Activated T-helper 1 cell treated with anti-CD3 and anti-CD28 coated beads, Interleukin-2, amount 50 U/mL, for 16 hours (primary cell): ENCODE measurements at places on chromosomes 16 and 17.

- DNase-seq, result no peak
These were observed 484.9 kb upstream of the WSB1 start for GRCh38 chr17:26809033-26809432.

GRCh38 chr16:88688013-88688778 is 1.9 kb upstream of the SNAI3 start:
- no peak for DNase-seq

GRCh38 chr16:65176603-65177002 is 54.7 kb upstream of the CDH11 start:
- DNase-seq, result no peak

DNA sequence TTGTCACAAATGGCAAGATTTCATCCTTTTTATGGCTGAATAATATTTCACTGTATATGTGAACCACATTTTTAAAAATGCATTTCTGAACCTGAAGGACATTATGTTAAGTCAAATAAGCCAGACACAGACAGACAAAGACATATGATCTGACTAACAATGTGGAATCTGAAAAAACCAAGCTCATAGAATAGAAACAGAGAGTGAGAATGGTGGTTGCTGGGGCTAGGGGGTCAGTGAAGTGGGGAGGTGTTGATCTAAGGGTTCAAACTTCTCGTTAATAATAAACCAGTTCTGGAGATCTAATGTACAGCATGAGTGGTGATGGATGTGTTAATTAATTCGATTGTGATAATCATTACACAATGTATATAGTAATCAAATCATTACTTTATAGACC is 475.1 kb downstream of the WWOX start:
- no peak for DNase-seq

DNA sequence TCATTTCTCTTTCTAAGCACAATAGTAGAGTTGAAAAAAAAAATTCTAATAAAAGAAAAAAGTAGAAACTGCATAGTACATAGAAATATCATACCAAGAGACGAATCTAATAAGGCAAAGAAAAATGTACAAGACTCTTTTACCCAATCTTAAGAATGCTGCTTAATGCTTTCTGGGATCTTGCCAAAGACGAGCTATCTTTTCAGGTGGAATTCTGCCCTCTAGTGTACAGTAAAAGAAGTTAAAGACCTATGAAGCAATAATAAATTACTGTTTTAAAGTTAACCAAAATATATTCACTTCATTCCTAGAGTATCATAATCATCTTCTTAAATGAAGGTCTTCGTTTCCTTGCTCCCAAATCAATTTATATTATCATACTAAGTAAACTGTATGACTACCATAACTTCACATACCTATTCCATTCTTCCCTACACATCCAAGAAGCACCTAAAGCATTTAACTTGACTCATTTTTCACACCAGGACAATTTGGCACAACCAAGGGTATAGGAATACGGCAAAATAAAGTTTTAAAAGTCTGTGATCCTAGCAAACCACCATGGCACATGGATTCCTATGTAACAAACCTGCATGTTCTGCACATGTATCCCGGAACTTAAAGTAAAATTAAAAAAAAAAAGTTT is 47.7 kb downstream of the CFDP1 start:
- DNase-seq, result no peak

- no peak for DNase-seq
These were observed 22.8 kb downstream of the CCDC102A start for GRCh38 chr16:57513371-57514102.

DNA sequence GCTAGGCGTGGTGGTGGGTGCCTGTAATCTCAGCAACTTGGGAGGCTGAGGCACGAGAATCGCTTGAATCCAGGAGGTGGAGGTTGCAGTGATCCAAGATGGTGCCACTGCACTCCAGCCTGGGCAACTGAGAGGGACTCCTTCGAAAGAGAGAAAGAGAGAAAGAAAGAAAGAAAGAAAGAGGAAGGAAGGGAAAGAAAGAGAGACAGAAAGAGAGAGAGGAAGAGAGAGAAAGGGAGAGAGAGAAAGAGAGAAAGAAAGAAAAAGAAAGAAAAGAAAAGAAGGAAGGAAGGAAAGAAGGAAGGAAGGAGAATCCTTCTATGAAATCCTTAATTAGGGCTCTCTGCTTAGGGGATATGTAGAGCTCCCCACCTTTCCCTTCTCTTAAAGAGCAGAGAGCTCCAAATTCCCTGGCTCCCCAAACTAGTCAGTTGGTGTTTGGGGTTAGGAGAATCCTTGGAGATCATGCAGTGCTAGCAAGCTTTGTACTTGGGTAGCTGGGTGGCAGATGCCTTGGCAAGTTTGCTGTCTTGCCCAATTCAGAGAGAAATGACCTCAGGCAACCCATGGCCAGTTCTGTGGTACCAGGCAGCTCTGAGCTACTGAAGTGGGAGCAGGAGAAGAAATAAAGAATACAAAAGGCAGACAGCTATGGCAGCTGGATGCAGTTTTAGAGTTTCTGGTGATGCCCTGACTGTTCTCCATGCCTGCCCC is 8.9 kb upstream of the HOXB13 start:
- no peak for DNase-seq

DNA sequence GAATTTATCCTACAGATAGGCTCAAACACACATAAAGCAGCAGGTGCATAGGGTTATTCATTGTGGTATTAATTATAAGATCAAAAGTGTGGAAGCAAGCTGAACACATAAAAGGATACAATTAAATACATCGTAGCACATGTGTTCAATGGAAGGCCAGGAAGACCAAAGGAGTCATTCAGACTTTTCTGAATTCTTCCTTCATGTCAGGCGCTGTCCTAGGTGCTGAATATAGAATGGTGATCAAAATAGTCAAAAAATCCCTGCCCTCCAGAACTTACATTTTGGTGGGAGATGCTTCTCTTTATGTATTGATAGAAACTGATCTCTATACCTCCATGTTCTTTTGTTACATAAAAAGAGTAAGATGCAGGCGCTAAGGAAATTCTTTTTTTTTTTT is 439.0 kb upstream of the ASIC2 start:
- no peak for DNase-seq

- no peak for DNase-seq
These were observed 2.6 kb downstream of the KAT2A start for GRCh38 chr17:42118545-42118944.
